ENCODE measurements at places on chromosomes 13 and 19.

DNA sequence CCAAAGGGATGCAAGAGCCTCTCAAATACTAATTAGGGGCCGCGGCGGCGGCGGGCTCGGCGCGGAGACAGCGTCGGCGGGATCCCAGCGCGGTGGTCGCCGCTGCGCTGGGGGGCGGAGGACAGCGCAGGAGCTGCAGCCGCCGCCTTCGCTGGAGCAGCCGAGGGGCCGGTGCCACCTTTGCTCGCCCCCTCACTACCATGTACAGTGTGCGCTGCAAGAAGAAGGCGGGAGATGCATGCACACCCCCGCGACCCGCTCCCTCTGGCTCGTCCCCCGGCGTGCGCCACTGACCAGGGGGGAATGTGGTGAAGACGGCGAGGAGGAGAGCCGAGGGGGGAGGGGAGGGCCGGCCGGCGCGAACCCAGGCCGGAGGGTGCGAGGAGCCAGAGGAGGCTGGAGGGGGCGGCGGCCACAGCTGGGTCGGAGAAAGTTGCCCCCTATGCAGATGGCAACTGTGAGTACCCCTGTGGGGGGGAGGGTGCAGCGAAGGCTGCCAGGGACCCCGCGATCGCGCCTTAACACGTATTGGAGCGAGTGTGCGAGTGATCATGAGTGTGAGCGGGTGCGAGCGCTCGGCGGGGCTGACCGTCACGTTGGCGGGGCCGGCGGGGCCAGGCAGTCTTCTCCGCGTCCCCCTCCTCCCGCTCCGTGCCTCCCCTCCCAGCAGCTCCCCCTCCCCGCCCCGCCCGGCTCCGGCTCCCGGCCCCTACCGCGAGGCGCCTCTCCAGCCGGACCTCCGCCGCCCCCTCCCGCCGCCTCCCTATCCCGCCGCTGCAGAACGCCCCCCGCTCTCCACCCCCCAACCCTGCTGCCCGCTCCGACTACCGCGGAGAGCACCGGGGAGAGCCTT lies 808 bp downstream of the SLITRK5 start:
- DNase-seq: no peak

GRCh38 chr19:51520728-51521127 lies 10.7 kb downstream of the SIGLEC6 start:
- DNase-seq: no peak

GRCh38 chr13:113147206-113147605 lies 11.2 kb upstream of the PROZ start:
- DNase-seq: no peak

- DNase-seq: no peak
Observed at GRCh38 chr19:11323601-11324078, 15.8 kb downstream of the RAB3D start.

- DNase-seq: no peak
Observed at GRCh38 chr13:46914341-46914740, 17.5 kb upstream of the HTR2A start.

- DNase-seq: no peak
Observed at GRCh38 chr19:36514012-36514612, 14.0 kb downstream of the ZNF260 start.

DNA sequence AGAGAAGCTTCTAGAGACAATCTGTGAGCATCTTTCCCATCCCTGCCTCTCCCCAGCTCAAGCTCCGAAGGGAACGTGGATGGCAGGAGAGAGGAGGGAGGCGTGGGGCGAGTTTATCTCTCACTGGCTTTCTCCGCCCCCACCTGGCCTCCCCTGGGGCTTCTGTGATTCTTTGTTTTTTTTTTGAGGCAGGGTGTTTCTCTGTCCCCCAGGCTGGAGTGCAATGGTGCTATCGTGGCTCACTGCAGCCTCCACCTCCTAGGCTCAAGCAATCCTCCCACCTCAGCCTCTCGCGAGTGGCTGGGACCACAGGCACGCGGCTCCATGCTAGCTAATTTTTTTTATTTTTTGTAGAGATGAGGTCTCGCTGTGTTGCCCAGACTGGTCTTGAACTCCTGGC lies 23.0 kb downstream of the EFNA2 start:
- DNase-seq: no peak

- DNase-seq: no peak
Observed at GRCh38 chr13:32415019-32415418, 12.9 kb downstream of the N4BP2L1 start.

DNA sequence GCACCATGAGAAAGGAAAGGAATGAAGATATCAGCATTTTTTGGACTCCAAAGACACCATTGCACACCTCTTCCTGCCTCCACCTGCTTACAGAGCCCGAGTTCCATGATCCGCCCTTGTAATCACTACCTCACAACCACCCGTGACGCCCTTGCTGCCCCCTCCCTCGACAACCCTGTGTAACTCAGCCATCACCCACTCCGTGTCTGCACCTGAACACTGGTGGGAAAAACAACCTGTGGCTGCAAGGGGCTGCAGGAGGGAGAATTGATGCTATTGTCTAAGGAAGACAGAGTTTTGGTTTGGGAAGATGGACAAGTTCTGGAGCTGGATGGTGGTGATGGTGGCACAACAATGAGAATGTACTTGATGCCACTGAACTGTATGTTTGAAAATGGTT lies 27.0 kb downstream of the ZIC5 start:
- no peak for DNase-seq

GRCh38 chr13:93260591-93260990 lies 34.0 kb downstream of the GPC6 start:
- DNase-seq: no peak

GRCh38 chr13:29693275-29693945 lies 97.9 kb upstream of the SLC7A1 start:
- DNase-seq: no peak

DNA sequence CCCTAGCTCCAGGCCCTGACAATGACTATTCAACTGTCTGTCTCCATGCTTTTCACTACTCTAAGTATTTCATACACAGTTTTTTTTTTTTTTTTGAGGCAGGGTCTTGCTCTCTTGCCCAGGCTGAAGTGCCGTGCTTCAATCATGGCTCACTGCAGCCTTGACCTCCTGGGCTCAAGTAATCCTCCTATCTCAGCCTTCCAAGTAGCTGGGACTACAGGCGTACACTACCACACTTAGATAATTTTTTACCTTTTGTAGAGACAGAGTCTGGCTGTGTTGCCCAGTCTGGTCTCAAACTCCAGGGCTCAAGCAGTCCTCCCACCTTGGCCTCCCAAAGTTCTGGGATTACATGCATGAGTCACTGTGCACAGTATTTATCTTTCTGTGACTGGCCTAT lies 815.4 kb downstream of the DACH1 start:
- DNase-seq: no peak

DNA sequence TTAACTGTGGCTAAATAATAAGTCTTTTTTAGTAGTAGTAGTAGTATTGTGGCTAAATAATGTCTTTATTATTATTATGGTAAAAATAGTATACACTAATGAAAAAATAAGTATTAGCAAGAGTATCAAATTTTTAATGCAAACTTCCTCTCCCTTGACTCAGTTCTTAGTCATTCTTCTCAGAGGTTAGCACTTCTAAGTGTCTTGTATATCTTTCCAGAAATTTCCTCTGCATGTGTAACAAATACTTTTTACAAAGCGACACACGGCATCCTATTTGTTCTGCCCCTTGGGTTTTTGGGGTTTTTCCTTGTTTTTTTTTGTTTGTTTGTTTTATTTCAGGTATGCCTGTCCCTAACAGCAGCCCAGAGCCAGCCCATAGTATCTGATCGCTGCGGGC lies 20.9 kb downstream of the SIN3B start:
- DNase-seq: no peak

GRCh38 chr13:27523346-27524073 lies 73.1 kb upstream of the MTIF3 start:
- no peak for DNase-seq

All from T follicular helper cell (primary cell).